ENCODE measurements at places on chromosomes 3 and 15.

GRCh38 chr3:53694666-53695323 lies 151.4 kb downstream of the CHDH start:
- no peak for DNase-seq

DNA sequence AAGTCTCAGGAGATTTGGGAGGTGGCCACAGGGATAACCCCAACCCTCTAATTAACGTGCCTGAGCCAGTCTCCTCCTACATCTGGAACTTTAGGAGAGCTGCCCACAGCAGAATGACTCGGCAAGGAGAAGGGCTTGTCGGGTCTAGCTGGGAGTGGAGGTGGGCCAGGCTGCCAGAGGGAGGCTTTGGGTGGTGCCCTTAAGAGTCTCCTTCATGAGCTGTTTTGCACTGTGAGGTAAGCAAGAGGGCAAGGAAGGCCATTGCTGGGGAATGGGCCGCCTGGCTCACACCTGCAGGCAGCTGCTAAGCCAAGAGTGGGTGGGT lies 3.6 kb upstream of the TNK2 start:
- no peak for DNase-seq

GRCh38 chr3:140627756-140628155 lies 50.1 kb upstream of the TRIM42 start:
- DNase-seq, result no peak

GRCh38 chr15:31352339-31352751 lies 25.7 kb downstream of the KLF13 start:
- peak; percentile 96 for DNase-seq

- peak; percentile 57 for DNase-seq
Observed at GRCh38 chr15:28975766-28976179, 90.0 kb downstream of the APBA2 start.

- peak; percentile 12 for DNase-seq
Observed at GRCh38 chr15:71572452-71573053, 237.8 kb upstream of the NR2E3 start.
